ENCODE measurements at places on chromosomes 11 and 22.

GRCh38 chr11:79439886-79440570 is 802 bp downstream of the TENM4 start:
- DNase-seq, result peak; percentile 9

DNA sequence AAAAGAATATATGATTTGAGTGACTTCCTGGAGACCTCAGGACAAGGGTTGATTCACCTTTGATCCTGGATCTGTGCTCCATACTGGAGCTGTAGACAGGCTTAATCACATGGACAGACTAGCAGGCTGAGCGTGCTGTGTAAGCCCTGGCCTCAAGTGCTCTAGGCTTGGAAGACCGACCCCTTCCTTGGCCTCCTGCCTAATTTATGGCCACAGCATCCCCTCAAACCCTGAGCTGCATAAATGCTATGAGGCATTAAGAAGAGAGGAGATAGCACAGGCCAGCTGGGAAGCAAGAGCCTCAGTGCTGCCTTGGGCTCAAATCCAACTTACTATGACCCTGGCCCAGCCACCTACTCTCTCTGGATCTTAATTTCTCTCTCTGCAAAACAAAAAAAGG is 385.1 kb downstream of the BUD13 start:
- DNase-seq, result no peak

DNA sequence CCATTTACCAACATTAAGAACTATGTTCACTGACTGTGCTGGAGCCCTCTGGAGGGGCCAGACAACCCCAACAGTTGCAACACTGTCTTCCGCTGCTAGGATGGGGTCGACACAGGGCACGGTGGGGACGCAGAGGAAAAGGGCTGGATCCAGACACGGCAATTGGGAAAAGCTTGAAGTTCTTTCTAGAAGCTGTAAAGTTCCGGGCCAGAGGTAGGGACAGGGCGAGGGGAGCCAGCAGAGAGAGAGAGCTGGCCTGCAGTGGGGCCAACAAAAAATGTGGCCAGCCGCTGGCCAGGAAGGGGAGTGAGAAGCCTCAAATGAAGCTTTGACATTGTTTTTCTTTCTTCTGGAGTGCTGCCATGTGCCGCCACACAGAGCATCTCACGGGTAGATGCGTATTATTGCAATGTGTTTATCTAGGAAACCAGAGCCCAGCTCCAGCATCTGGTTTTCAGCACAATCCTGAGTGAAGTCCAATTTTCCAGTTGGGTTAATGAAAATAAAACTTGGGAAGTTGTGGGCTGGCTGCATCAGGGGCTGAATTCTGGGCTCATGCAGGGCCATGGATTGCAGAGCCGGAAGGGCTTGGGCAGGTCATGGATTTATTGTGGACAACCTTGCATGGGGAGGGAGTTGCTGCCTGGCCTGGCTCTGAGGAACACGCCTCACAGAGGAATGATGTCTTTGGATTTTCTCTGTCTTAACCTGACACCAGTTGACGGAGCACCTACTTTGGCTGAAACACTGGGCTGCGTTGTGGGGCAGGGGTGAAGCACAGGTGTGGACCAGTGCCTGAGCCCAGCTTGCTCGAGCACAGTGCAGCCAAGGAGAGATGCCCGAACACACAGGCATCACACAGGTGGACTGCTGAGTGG is 67.6 kb upstream of the AMPD3 start:
- DNase-seq, result no peak

DNA sequence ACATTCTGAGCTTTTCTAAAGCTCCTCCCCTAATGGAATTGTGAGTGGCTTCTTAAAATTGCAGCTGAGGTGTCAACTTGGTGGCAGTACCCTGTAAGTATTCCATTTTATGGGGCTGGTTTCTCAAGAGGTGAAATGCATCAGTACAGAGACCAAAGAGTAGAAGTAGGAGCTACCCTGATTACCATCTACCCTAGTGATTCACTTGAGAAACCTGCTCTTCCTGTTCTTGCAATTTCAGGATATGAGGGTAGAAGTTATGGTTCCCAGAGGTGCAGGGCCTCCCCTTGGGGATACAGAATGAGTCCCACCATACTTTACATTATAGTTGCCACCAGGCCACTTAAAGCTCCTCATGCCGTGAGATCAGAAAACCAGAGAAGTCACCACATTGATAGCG is 944.6 kb downstream of the OPCML start:
- DNase-seq, result no peak

DNA sequence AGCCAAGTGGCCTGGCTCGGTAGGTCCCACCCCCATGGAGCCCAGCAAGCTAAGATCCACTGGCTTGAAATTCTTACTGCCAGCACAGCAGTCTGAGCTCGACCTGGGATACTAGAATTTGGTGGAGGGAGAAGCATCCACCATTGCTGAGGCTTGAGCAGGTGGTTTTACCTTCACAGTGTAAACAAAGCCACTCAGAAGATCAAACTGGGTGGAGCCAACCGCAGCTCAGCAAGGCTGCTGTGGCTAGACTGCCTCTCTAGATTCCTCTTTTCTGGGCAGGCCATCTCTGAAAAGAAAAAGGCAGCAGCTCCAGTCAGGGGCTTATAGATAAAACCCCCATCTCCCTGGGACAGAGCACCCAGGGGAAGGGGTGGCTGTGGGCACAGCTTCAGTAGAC is 22.3 kb upstream of the OR5B21 start:
- no peak for DNase-seq

DNA sequence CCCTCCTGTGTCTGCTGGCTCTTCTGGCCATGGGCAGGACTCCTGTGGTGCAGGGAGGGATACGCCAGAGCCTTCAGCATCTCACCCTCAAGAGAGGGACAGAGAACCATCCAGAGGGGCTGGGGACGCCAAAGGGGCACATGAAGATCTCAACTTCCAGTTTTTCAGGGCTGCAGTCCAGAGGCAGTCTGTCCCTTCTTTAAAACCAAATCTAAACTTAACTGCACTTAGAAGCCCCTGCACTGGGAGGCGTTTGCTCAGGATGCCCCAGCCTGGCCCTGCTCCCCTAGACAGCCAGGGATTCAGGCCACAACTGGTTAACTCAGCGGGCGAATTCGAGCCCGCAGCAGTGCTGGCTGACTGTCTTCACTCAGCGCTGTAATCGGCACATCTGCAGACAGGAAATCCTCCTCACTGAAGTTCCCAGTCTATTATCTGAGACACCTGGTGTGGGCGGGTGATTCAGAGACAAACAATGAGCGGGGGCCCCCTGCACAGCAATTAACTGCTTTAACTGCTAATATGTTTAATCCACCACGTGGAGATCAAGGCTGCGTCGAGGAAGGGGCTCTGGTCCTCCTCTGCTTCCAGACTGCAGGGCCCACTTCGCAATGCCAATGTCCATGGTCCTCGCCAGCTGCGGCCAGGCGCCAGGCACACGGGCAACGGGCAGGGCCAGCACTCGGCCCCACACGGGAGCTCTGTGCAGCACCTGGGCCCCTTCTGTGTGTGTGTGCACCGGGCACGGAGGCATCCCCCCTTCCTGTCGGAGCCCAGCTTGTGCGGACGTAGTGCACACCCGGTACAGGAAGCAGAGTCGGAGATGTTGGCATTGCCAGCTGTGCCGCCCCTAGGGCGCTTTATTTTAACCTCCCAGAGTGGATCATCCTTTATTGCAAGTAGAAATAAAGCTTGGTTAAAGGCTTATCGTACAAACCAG is 36.9 kb upstream of the GNB1L start:
- peak; percentile 2 for DNase-seq

DNA sequence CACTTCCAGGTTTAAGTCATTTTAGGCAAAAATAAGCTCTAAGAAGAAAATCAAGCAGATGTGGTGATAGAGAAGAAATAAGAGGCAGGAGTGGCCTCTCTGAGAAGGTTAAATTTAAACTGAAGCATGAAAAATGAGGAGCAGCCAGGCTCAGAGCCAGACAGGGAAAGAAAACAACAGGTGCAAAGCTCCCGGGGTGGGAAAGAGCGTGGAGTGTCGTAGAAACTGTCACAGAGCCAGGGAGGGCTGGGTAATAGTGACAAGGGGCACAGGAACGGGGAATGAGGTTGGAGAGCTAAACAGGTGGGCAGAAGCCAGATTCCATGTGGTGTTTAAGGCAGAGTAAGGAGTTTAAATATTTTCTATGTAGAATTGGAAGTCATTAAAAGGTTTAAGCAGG is 132.1 kb upstream of the BLID start:
- DNase-seq, result no peak

DNA sequence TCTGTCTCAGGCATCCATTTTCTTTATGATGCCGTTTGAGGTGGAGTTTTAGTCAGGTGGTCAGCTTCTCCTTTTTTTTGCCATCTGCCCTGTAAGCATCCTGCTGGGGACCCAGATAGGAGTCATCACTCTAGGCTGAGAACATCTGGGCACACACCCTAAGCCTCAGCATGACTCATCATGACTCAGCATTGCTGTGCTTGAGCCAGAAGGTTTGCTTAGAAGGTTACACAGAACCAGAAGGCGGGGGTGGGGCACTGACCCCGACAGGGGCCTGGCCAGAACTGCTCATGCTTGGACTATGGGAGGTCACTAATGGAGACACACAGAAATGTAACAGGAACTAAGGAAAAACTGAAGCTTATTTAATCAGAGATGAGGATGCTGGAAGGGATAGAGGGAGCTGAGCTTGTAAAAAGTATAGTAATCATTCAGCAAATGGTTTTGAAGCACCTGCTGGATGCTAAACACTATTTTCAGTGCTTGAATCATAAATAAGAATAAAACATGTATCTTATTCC is 10.9 kb upstream of the HBE1 start:
- peak; percentile 71 for DNase-seq

GRCh38 chr11:113090716-113091480 is 129.7 kb downstream of the NCAM1 start:
- no peak for DNase-seq

DNA sequence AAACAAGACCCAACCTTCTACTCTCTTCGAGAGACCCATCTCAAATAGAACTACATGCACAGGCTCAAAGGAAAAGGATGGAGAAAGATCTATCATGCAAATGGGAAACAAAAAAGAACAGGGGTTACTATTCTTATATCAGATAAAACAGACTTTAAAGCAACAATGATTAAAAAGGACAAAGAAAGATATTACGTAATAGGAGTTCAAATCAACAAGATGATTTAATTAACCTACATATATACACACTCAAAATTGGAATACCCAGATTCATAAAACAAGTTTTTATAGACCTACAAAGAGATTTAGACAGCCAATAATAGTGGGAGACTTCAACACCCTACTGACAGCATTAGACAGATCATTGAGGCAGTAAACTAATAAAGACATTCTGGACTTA is 536.6 kb upstream of the RAG2 start:
- DNase-seq, result no peak

DNA sequence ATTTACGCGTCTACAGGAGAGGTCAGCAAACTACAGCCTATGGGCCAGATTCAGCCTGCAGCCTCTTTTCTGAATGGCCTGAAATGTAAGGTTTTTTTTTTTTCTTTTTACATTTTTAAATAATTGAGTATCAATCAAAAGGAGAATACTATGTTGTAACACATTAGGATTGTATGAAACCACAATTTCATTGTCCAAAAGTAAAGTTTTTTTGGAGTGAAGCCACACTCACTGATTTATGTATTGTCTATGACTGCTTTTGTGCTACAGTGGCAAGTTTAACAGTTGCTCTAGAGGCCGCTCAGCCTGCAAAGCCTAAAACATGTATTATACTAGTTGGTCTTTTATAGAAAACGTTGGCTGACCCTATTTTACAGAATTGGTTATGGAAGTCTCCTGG is 923.2 kb downstream of the NTM start:
- no peak for DNase-seq

DNA sequence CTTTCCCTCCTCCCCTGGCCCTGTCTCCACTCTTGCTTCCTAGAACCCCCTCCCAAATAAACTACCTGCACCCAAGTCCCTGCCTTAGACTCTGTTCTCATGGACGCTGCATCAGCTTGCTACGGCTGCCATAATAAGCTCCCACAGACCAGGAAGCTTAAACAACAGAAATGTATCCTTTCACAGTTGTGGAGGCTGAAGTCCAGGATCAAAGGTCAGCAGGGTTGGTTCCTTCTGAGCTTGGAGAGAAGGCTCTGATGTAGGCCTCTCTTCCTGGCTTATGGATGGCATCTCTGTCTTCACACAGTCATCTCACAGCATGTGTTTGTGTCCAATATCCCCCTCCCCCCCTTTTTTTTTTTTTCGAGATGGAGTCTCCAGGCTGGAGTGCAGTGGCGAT is 23.4 kb downstream of the CBX7 start:
- peak; percentile 19 for DNase-seq

- DNase-seq, result no peak
Observed at GRCh38 chr22:45688600-45689080, 17.0 kb downstream of the ATXN10 start.

DNA sequence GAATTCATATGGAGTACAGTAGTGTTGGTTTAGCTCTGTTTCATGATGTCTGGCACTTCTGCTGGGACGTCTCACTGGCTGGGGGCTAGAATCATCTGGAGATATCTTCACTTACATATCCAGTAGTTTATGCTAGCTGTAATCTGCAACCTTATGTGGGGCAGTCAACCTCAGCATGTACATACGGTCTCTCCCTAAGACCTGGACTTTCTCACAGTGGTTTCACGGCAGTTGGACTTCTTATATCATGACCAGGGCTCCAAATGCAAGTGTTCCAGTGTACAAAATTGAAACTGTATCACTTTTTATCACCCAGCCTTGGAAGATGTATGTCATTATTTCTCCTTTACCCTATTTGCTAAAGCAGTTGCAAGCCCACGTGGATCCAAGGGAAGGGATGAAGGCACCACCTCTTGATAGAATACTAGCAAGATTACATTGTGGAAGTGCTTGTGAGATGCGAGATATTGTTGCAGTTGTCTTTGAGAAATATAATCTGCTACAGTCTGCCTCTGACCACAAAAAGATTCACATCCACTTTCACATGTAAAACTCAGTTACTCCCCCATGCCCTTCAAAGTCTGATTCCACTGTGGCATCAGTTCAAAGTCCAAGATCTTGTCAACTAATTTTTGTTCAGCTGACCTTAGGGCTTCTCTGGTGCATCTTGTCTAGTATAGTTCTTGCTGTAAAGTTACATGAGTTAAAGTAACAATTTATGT is 316.6 kb upstream of the NCAM1 start:
- no peak for DNase-seq

DNA sequence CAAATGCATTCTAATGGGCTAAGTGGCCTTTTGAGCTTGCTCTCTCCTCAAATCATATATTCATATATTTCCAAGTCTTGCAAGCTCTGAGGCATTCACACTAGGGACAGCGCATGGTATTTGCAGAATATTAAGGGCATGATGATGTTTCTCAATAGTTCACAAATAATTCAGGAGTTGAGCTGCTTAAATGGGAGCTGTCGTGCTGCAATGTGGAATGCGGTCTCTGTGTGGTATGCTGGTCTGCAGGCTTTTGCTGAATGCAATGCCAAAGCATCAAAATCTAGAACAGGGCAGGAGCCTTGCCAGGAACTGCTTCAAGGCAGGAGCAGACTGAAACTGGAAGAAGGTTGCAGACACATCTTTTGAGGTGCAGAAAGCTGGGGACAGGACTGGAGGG is 1060.0 kb downstream of the TBC1D22A start:
- DNase-seq, result no peak

GRCh38 chr22:25027043-25027906 is 74.8 kb downstream of the KIAA1671 start:
- DNase-seq, result no peak

GRCh38 chr11:10931761-10932670 is 74.2 kb upstream of the ZBED5 start:
- DNase-seq, result peak; percentile 49
